Stimulated activated CD8-positive, alpha-beta memory T cell treated with anti-CD3 and anti-CD28 coated beads, Interleukin-4, amount 100 ng/mL, for 48 hours (primary cell): ENCODE measurements at places on chromosomes 7 and 10.
A peak's percentile ranks its signal among the peaks of the same experiment; 100 is the strongest.

DNA sequence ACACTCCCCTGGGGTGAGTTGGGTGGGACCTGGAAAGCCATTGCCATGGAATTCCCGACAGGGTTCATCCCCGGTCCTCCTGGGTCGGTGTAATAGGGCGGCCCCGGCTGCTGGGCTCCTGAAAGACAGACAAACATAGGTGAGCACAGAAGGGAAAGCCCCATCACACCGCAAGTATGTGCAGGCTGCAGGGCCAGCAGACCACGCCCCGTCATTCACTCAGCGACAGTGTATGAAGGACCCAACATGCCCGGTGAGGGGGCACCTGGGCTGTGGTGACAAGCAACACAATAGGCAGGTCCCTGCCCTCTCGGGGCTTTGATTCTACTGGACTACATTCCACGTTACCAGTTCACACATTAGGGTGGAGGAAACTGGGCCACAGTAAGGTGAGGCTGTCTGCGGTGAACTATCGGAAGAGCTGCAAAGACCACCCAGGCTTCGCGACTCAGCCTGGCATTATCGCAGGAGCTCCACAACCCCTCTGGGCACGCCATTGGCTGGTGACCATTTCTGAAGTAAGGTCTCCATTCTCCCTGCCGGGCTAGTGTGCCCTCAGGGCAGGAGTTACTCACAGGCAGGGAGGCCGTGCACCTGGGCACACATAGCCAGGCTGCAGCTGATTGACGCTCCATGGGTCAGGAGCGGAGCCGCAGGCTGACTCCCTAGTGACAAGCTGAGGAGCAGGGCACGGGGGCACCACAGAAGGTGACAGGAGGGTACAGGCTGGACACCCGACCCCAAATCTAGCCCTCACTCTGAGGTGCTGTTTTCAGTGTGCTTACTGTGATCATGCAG, 99.2 kb downstream of the VOPP1 start:
- no peak for DNase-seq

- no peak for DNase-seq
Measured at GRCh38 chr10:85671530-85671929, 695.1 kb downstream of the GRID1 start.

GRCh38 chr10:132313865-132314264, 6.1 kb upstream of the STK32C start:
- DNase-seq, result no peak

DNA sequence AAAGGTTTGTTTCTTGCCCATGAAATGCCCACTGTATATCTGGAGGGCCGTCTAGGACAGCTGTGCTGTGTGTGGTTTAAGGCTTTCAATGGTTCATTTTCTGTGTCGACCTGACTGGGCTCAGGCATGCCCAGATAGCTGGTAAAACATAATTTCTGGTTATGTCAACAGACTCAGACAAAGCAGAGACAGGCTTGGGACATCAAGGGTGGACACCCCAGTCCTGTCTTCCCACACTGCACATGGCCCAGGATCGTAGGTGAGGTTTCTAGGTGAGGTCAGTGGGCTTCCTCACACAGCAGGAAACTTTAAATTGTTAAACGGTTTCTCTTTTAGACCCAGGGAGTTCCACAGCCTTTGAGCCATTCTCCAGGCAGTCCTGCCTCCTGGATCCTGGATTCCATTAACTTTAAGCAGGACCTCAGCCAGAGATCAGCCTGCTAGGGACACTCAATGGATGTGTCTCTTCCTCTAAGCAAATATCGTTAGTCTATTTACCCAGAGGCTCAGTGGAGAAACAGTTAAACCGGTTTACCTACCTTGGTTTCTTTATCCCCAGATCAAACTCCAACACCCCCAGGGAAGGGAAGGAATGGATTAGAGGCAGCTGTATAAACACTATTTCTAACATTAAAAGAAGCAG, 66.4 kb downstream of the ST8SIA6 start:
- DNase-seq, result no peak

GRCh38 chr10:4307910-4308309, 518.1 kb upstream of the AKR1E2 start:
- DNase-seq, result no peak

- DNase-seq, result no peak
Measured at GRCh38 chr7:16684935-16685334, 39.0 kb downstream of the BZW2 start.

DNA sequence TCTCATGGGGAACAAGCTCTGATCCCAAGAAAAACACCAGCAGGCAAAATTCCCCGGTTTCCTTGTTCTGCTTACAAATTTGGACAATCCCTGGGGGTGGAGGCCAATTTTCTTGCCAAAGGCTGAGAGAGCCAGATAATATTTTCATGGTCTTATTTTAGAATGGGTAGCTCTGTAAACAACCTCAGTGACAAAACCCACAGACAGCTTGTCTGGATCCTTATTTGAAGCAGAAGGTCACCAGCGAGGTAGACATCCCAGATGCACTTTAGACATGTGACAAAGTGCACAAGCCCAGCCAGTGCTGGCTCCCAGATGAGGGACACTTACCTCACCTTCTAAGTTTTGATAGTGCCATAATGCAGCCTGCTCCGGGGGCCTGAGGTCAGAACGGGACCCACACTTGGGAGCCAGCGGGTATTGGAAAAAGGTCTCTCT, 102.6 kb upstream of the DDC start:
- no peak for DNase-seq

- no peak for DNase-seq
Measured at GRCh38 chr10:35834877-35835494, 192.9 kb upstream of the FZD8 start.

DNA sequence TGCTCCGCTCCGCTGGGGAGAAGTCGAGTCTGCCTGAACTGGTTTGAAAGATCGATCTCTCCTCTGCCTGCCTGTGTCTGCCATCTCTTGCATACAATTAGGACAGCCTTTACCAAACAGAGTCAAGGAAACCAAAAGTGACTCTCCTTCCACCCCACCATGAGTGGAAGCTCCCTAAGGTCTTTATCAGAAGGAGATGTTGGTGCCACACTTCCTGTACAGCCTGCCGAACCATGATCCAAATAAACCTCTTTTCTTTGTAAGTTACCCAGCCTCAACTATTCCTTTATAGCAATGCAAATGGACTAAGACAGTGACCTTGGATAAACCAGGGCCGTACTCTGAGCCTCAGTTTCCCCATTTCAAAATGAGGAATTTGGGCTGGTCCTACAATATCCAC, 106.3 kb upstream of the GDF10 start:
- DNase-seq, result no peak

DNA sequence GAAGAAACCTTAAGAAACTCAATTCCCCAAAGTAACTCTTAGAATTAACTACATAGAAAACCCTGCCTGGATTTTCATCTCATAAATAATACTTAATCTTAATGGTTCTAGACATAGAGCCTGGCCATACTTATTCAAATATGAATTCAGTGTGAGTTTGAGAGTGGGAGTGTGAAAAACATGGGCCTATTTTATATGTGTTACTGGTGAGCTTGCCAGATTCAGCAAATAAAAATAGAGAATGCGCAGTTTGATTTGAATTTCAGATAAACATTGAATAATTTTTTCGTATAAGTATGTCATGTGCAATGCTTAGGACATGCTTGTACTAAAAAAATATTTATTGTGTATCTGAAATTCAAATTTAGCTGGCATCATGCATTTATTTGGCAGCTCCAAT, 473.9 kb upstream of the FZD8 start:
- no peak for DNase-seq

DNA sequence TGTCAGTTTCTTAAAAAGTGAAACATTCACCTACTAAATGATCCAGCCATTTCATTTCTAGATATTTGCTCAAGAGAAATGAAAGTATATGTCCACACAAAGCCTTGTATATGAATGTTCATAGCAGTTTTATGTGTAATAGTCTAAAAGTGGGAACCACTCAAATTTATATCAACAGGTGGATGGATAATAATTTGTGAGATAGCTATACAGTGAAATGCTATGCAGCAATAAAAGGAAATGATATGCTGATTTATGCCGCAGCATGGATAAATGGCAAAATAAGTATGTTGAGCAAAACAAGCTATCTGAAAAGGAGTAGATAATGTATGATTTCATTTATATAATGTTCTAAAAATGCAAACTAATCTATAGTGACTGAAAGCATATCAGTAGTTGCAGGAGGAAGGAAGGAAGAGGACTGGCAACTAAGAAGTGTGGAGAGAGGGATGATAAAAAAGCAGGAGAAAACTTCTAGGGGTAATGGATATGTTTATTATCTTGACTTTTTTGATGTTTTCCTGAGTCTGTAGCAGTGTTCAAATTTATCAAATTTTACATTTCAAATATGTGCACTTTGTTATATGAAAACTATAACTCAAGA, 80.6 kb downstream of the ABCB5 start:
- DNase-seq, result no peak

DNA sequence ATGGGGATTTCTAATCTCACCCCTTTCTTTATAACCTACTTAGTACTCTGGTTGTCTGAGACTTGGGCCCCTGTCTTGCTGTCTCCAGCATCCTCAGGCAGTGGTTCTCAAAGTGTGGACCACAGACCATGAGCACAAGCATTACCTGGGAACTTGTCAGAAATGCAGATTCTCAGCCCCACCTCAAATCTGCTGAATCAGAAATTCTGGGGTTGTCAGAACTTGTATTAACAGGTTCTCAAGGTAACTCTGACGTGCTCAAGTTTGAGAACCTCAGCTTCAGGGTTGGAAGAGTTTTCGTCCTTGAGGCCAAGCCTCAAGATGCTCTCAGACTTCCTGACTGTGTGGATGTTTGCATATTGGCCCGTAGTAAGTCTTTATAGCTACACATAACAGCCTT, 97.4 kb downstream of the REEP3 start:
- DNase-seq, result no peak

GRCh38 chr7:47484923-47485639, 96.8 kb downstream of the TNS3 start:
- no peak for DNase-seq

DNA sequence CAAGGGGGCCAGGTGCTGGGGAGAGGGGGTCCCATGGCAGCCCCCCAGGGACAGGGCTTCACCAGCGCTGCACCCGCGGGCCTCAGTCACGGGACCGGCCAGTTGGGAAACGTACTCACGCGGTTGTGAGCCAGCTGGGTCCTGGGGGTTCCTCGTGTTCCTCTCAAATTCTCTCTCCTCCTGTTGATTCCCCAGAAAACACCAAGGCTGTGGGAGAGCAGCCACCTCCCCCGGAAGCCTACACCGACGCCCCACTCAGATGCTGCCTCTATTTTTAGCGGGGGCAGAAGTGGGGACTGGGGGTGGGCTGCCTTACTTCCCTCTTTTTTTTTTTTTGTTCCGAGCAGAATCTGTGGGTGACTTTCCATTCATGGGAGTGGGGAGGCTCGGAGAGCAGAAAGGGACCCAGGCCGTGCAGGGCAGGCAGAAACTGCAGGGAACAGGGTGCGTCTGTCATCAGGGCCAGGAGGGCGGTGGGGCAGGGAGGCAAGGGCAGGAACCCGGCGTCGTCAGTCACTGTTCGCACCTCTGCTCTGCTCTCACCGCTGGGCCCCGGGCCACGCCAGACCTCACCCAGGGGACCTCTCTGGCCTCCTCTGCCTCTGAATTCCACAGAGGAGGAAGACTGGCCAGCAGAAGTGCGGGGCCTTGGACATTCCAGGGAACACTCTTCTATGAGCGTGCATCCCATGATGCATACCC, 63.1 kb downstream of the CARD11 start:
- DNase-seq, result peak; percentile 52

DNA sequence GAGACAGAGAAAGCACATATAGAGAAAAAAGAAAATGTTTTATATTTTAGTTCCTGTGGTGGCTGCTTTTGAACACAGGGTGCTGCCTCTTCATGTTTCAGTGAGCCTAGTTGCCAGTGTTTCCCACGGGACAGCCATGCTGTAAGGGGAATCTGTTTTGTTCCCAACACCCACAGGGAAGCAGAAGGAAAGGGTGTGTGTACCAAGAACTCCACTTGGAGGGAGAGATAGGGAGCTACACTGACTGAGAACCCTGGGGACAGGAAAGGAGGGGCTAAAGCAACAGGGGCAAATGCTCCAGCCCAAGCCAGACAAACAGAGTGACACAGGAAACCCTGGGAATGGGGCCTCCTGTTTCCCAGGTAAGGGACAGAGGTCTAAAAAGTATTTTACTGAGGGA, 40.2 kb downstream of the FRMPD2 start:
- DNase-seq, result no peak

DNA sequence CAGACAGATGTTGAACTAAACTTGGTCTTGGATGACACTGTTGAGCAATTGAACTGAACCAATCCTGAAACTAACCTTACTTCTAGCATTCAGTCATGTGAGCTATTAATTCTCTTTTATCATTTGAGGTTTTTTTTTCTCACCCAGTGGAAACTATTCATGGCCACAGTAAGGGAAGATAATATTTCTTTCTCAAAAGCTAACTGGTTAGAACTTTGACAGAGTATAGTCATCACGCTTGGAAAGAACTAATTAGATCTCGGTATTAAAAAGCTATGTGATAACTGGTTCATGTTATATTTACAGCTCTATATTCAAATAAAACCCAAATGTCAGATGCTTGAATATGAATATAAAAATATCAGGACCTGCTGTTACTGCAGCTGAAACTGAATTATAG, 89.5 kb downstream of the OTUD1 start:
- no peak for DNase-seq

DNA sequence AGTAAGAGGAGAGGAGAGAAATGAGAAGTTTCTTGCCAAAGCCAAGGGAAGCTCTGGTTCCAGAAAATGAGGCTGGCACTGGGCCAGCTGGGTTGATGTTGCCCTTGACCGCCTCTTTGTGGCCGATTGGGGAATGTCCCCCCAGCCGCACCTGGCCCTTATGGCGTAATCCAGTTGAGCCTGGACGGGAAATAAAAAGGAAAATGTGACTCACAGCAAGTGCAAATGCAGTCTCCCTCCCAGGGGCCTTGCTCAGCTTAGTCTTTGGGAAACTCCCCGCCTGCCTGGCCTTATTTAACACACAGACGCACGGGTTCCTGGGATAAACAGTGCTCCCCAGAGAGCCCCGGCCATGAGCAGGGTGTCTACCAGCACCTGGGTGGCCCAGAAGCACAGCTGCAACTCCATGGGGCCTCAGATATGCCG, 174.8 kb downstream of the KIAA1217 start:
- DNase-seq, result peak; percentile 58

DNA sequence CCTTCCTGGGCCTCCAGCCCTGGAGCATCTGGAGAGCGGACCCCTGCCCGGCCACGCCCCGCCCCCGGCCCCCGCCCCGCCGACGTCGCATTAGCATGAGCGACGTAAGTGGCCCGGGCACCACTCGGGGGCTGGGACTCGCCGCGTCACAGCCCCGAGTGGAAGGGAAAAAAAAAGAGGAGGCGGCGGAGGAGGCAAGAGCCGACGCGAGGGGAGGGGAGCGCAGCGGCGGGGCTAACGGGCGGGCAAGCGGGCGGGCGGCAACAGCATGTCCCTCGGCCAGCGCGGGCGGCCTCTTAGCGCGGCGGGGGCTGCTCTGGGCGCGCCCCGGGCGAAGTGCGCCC, at the start of gene SLC18A3:
Gene SLC18A3 (plus strand): TSS at position 197 of the 344 bp plus-strand sequence. CDS start 431 bp downstream, outside the sequence.
- DNase-seq, result no peak

- no peak for DNase-seq
Measured at GRCh38 chr7:97576043-97576442, 155.8 kb upstream of the TAC1 start.

- DNase-seq, result no peak
Measured at GRCh38 chr7:53351681-53352080, 316.2 kb downstream of the POM121L12 start.

GRCh38 chr7:97016381-97017191, 8.0 kb downstream of the DLX5 start:
- no peak for DNase-seq
